ENCODE measurements at places on chromosomes 6 and 20.
A peak's percentile ranks its signal among the peaks of the same experiment; 100 is the strongest.

- no peak for DNase-seq
Observed at GRCh38 chr20:9557411-9557810, 43.0 kb downstream of the LAMP5 start.

DNA sequence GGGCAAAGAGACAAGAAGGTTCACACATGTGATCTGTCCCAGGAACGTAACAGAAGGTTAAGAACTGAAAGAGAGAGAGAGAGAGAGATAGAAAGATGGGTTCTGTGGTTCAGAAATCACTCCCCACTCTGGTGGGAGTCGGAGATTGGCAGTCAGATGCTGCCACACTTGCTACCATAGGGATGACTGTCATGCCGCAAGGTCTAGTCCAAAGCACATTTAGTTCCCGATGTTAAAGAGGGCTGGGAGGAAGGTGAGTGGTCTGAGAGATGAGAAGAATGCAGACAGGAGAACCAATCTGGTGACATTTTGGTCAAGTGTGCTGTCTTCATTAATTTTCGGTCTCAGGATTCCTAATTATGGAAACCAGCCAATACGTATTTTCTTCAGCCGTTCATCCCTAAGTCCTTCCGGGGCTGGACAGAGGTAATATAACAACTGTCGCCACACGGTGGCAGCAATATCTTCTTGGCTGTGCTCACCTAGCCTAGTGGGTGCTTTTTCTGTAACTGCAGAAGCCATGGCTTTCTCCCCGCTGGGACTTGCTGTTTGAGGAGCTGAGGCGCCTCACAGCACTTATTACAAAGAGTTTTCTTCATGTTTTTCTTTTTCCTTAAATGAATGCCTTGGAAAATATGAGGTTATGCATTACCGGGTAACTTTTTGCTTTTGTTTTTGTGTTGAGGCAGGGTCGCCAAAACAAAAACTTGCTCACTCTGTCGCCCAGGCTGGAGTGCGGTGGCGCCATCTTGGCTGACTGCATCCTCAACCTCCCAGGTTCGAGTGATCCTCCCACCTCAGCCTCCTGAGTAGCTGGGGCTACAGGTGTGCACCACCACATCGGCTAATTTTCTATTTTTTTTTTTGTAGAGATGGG is 46.0 kb downstream of the SLC35D3 start:
- peak; percentile 83 for DNase-seq

DNA sequence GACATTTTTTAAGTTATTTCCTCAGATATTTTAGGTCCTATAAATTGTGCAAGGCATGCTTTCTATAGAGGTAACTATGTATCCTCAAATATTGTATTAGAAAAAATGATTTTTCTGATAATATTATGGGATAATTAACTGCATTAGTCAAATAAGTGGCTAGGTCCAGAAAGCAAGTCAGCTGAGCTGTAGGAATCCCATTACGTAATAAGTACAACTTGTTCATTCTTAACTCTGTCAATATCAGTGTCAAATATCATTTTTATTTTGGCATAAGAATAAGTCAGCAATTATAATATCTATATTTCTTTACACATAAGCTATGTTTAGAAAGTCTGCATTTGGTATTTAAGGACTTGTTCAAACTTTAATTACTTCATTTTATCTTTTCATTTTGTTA is 830.9 kb upstream of the GJE1 start:
- no peak for DNase-seq

DNA sequence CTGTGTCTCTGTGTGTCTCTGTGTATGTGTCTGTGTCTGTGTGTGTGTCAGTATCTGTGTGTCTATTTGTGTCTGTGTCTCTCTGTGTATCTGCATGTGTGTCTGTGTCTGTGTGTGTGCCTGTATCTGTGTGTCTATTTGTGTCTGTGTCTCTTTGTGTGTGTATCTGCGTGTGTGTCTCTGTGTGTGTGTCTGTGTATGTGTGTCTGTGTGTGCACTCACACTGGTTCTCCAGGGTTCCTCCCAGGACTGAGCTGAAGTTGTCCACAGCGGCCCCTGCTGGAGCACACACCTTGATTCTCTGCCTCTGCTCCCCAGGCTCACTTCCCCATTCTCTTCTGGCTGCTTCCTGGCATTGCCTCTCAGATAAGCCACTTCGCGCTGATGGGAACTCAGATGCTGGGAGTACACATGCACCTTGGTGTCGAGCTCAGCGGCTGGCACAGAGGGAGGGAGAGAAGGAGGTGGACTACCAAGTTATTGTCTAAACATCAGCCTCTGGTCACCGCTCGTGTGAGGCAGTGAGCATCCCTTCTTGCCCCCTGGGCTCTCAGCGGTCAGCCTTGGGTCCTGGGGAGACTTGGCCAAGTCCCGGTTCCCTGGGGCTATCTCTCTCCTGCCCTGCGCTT is 104.9 kb upstream of the NXT1 start:
- DNase-seq: peak; percentile 63

GRCh38 chr6:113855500-113856374 is 1.4 kb upstream of the MARCKS start:
- DNase-seq: peak; percentile 55

- no peak for DNase-seq
Observed at GRCh38 chr20:56748476-56749377, 119.6 kb downstream of the TFAP2C start.

DNA sequence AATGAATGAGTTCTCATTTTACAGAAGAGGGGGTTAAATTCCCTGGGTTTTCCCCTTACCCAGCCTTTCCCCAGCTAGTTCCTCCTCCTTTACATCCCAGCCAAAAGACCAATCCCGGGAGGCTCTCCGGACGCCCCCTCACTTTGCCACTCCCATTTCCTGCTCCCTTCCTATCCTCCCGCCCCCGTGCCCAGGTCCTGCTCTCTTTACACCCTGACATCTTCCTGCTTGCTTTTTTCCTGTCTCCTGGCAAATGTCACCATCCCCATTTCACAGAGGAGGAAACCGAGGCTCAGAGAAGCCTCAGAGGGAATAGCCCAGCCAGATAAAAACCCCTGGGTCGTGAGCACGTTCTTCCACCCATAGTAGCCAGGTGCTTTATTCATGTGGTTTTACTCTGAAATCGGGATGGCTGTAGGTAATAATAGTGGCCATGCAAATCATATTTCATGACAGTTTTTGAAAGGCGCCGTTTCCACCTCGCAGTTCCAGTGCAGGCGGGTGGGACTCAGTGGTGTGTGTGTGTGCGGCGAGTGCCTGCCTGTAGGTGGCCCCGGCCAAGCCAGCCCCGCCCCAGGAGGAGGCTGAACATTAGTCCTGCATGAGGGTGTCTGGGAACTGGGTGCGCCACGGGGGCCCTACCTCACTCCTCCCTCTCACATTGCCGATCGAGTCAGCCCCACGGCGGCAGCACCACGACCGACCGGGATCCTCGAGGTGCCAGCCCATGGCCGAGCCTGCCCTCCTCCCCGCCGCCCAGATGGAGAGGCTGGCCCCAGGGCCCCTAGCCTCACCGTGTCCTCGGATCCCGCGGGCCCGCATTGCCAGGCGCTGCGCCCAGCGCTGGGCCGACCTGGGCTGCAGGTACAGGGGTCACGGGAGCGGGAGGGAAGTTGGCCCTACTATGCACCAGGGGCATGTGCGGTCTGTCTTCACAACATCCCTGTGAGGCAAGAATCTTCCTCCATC is at the start of gene ARHGAP40:
Gene ARHGAP40 (plus strand): TSS at position 594 of the 969 bp plus-strand sequence.
- peak; percentile 31 for DNase-seq

- no peak for DNase-seq
Observed at GRCh38 chr6:108078191-108078590, 3.6 kb upstream of the OSTM1 start.

GRCh38 chr20:61719691-61720347 is 345.9 kb downstream of the TAF4 start:
- no peak for DNase-seq

- no peak for DNase-seq
Observed at GRCh38 chr6:45545416-45545815, 167.7 kb upstream of the SUPT3H start.

- no peak for DNase-seq
Observed at GRCh38 chr6:128494440-128494839, 26.0 kb downstream of the PTPRK start.

- no peak for DNase-seq
Observed at GRCh38 chr6:164554700-164555476, 754.5 kb downstream of the C6orf118 start.

- DNase-seq: no peak
Observed at GRCh38 chr6:133288662-133289061, 47.5 kb downstream of the EYA4 start.

DNA sequence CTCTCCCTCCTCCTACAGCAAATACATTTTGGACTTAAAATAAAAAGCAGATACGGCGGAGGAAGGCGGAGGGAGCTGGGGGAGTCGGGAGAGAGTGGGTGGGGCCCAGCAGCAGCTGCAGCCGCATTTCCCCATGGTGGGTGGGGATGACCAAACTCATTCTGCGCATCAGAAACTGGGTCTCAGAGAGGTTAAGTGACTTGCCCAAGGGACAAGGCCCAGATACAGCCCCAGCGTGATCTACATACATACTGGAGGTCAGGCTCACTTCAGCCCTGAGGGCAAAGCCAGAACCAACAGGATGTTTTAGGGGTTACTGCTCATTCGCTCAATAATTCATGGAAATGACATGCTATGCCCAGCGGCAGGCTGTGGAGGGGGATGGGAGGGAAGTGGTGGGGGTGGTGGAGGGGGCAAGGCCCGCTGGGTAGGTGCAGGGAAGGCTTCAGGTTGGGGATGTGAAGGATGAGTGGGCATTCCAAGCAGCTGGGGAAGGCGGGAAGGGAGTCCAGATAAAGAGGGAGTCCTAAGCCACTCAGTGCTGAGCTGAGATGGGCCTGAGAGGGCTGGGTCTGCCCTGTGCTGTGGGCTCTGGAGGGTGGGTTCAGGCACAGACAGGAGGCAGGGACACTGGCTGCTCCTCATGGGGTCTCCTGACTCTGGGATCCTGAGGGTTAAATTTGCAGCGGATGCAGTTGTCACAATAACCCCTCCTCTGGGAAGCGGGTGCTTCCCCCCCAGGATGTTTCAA is 31.0 kb downstream of the DLGAP4 start:
- DNase-seq: no peak

- peak; percentile 5 for DNase-seq
Observed at GRCh38 chr6:22025468-22026163, 271.2 kb downstream of the PRL start.

- no peak for DNase-seq
Observed at GRCh38 chr6:166004471-166004870, 163.2 kb downstream of the TBXT start.

DNA sequence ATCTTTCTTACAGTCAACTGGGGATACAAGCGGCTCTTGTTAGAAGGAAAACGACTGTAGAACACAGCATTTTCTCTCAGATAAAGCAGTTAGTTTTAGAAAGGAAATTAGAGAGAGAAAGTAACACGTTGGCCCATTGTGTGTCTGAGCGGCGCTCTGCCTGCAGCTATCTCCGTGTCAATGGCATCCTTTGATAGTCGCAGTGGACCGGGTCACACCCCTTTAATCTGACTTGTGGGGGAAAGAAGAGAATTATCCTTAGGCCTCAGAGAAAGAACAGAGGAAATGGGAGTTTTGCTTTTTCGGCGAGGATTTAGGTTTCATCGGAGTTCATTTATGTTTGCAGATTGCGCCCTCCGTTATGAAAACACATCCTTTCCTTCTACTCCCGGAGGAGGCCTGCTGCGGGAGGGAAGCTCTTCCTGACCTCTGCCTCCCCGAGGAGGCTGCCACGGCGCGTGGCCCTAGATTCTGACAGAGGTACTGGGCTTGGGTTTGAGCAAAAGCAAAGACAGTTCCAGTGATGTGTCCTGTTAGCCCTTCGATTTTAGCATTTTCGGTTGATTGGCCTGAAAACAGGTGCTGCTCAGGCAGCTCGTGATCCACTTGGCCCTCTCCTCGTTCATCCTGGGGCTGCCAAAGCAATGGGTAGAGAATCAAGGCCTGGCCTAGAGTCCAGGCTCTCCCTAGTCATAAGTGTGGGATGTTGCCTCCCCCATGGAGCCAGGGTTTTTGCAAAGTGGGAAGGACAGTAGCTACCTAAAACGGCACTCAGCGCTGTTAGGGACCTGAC is 74.9 kb downstream of the ZDHHC14 start:
- no peak for DNase-seq

DNA sequence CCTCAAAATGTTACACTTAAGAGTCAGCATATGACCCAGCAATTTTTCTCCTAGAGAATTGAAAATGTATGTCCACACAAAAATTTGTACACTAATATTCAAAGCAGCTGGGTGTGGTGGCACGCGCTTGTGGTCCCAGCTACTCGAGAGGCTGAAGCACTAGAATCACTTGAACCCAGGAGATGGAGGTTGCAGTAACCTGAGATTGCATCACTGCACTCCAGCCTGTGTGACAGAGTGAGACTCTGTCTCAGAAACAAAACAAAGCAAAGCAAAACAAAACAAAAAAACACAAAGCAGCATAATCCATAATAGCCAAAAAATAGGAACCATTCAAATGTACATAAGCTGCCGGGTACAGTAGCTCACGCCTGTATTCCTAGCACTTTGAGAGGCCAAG is 1.6 kb upstream of the RPF2 start:
- DNase-seq: no peak

DNA sequence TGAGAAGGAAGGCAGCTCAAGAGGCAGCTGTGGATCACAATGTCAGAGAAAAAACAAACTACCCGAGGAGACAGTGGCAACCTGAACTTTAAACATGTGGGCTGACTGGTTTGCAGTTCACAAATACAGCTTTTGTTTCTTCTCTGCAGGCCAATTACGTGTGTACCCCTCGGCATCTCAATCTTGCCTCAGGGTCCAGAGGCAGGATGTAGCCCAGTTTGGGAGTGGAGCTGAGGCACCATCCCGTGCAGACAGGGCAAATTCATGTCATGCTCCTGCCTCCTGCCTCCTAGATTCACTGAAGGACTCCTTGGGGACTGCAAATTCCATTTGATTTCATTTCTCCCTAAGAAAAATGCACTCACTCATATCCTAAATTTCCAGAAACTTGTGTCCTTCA is 94.2 kb upstream of the KCNK16 start:
- no peak for DNase-seq

GRCh38 chr6:138410972-138411880 is 7.2 kb downstream of the HEBP2 start:
- no peak for DNase-seq

- DNase-seq: peak; percentile 59
Observed at GRCh38 chr20:1336699-1337367, 7.9 kb upstream of the SDCBP2 start.

DNA sequence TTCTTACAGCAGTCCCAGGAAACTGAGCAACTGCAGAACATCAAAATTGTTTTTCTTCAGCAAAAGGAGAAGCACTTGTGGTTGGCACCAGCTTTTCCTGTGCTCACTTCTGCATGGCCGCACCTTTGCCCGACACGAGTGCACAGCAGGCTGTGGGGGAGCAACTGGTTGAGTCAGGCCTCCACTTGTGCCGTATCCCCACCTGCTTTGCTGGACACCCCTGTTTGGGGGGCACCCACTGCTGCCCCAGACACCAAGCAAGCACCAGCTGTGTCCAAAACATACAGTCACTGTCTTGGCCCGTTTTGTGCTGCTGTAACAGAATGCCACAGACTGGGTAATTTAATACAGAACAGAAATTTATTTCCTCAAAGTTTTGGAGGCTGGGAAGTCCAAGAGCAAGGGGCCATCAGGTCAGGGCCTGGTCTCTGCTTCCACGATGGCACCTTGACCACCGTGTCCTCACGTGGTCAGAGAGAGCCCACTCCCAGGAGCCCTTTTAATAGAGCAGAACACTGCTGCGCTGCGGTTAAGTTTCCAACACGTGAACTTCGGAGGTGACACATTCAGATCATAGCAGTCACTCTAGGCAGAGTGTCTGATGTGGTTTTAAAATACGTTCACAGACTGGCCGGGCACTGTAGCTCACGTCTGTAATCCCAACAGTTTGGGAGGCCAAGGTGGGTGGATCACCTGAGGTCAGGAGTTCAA is 8.7 kb upstream of the GMEB2 start:
- no peak for DNase-seq

GRCh38 chr20:36101192-36101591 is 53.3 kb upstream of the EPB41L1 start:
- DNase-seq: peak; percentile 57

- peak; percentile 40 for DNase-seq
Observed at GRCh38 chr6:136103763-136104311, 146.3 kb downstream of the MTFR2 start.

Data from left colon (tissue), 2 donors.